ENCODE measurements at places on chromosomes 5 and 9.

DNA sequence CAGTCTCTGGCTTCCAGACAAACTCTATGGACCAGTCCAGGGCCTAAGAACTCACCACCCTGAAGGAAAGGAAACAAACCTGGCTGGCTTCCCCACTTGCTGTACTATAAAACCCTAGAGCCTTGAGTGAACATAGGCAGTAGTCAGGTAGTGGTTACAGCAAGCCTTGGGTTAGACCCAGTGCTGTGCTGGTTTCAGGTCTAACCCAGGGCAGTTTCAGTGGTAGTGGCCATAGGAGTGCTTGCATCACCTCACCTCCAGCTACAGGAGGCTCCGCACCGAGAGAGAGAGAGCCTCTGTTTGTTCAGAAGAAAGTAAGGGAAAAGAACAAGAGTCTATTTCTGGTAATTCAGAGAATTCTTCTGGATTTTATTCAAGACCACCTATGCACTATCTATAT, 714.1 kb upstream of the CDH10 start:
- DNase-seq, result no peak

DNA sequence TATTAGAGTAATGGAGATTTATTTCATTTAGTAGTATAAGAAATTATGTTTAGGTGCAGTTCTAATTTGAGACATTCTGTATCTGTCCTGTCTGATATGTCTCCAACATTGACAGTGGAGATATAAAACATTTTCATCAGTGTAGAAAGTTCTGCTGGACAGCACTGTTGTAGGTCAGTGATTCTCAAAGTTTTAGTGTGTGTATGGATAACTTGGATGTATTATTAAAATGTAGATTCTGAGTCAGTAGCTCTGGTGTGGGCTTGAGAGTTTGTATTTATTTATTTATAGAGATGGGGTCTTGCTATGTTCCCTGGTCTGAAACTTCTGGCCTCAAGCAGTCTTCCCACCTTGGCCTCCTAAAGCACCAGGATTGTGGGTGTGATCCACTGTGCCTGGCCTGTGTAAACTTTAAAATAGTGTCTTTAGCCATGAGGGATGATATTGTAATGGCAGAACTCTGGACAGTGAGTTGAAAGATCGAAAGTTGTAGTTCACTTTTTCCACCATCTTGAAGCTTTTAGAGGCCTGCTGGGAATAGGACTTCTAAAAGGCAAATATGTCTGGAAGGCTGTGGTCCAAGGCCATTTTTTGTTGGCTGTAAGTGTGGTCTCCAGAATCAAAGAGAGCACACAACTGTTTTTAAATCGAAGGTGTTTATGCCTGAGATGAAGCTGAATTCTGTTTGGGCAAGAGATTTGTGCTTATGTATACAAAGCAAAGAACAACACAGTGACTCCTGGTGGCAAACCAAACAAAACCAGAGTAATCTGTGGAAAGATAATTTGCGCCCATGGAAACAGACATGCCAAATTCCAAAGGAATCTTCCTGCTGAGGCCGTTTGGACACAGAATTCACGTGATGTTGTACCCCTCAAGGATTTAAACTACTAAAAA, 12.4 kb downstream of the UBAP1 start:
- DNase-seq, result no peak

- DNase-seq, result no peak
Observed at GRCh38 chr5:126912616-126913200, 117.7 kb downstream of the MARCHF3 start.

DNA sequence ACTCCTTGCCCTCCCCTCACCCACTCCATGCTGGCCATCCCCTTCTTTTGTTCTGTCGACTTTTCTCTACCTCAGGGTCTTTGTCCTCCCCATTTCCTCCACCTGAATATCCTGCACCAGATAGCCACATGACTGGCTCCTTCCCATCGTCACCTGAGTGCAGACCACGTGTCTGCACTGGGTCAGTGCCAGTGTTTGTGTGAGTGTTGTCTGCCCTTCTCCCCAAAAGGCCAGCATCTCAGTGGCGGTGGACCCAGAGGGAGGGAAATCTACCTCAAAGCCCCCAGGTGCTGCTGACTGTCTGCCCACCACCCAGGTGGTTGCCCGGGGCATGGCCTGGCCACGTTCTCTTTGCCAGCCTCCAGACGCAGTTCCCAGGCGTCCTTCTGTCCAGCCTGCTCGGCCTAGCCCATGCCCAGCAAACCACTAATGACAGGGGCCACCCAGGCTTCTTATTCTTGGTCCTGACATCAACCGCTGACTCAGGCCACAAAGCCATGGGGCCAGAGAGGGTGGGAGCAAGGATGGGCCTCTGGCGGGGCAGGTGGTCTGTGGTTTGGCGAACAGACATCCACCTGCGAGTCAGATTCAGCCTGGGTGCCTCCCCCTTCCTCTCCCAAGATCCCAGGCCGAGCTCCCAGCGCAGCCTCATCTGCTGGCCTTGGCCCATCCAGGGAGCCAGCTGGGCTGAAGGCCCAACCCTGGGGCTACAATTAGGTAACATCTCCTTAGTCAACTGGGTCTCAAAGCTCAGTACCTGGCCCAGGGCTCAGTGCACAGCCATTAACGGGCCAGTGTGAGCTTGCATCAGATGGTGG, 5.5 kb upstream of the NINJ1 start:
- no peak for DNase-seq

GRCh38 chr5:135011355-135012032, 22.5 kb downstream of the PITX1 start:
- DNase-seq, result no peak

- DNase-seq, result no peak
Observed at GRCh38 chr5:6736524-6737042, 23.4 kb downstream of the TENT4A start.

DNA sequence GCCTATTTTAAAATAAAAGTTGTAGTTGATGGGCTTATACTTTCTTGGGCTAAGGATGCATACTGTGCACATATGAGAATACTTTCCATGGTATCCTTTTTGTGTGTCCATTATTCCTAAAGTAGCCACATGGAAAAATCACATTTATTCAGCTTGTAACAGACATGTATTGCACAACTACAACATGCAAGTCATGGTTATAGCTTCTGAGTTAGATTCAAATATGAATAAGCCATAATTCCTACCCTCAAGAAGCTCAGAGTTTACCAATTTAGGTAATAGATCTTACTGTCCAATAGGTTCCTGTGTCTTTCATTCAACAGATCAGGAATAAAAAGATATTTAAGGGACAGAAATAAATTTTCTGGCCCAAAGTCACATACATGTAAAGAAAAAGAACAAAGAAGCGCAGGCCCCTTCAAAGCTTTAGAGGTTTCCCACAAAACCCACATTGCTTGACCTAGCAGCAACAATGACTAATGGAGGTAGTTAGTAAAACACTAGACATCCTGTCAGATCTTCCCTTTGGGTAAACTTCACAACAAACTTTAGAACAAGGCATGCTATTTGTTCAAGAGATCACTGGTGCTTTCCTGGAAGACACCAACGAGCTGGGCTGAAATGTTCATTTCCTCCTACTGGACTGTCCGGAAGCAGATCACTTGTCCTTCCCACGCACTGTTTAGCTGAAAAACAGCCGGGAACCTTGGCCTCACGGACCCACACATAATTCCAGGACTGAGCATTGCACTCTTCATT, 78.4 kb upstream of the ITGA1 start:
- DNase-seq, result no peak

DNA sequence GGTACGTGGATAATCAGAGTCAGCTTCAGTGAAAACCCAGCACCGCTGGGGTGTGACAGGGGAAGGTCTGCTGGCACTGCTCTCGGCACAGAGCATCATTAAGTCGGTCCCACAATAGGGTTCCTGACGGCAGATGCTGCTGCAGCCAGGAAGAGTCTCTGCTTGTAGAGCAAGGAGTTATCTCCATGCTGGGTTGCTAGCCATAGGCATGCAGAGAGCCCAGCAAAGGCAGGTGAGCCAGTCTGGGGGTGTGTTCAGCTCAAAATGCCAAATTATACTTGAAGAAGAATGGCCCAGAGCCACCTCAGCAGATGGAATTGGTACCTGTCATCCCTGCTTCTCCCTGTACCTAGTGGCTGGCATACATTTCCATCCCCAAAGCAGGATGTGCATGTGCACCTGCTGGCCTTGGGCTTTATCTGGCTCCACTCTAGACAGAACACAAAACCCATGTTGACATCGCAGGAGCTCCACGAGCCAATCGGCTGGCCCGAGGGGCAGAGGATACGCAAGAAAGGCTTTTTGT, 100.8 kb downstream of the WDR41 start:
- DNase-seq, result no peak

DNA sequence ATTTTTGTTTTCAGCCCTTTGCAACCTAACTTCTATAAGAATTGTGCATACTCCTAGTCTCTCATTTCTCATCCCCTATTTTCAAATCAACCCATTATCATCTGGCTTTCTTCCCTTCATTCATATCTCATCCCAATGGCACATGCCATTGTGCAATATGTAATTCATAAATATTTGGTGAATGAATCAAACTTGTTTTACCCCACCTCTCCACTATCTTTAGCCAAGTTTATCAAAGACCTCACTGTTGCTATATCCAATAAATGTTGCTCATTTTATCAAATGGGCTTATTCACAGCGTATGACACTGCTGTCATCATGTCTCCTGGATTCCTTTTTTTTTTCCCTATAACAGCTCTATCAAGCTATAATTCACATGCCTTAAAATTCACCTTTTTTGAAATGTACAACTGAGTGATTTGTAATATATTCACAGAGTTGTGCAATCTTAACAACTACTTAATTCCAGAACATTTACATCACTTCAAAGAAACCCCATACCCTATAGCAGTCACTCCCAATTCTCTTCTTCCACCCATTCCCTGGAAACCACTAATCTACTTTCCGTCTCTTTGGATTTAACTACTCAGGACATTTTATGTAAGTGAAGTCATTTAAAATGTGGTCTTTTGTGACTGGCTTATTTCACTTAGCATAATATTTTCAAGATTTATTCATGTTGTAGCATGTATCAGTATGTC, 214.4 kb upstream of the PAPPA start:
- no peak for DNase-seq

- DNase-seq, result no peak
Observed at GRCh38 chr5:143550986-143551630, 147.6 kb upstream of the NR3C1 start.

- DNase-seq, result no peak
Observed at GRCh38 chr5:14400085-14400484, 181.5 kb upstream of the OTULINL start.

DNA sequence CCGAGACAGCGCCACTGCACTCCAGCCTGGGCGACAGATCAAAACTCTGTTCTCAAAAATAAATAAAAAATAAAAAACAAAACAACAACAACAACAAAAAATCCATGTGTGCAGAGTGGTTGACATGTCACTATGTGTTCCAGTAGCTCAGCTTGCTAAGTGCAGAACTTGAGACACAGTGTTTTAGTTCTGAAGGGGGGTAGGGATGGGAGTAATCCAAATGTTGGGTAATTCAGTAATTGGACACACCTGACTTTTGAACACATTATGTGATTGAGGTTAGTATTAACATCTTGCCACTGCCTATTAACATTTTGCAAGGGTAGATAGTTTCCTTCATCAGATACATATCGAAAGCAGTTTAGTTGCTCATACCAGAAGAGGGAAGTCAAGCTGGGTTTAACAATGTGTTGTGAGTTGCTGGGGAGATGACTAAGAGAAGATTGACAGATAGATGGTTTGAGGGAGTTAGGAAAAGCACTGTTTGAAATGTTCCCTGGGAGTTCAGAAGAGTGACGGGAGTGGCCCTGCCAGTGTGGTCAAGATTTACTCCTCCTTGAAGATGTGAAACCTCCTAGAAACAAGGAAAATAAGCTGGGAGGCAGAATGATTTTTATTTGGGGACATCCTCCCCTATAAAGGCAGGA, 928 bp downstream of the HACD4 start:
- peak; percentile 10 for DNase-seq

- DNase-seq, result no peak
Observed at GRCh38 chr9:38422555-38423260, 1.5 kb downstream of the IGFBPL1 start.

GRCh38 chr5:154157483-154158378, 32.8 kb upstream of the GALNT10 start:
- no peak for DNase-seq

GRCh38 chr9:109828254-109828653, 48.3 kb downstream of the PALM2AKAP2 start:
- no peak for DNase-seq

GRCh38 chr5:132364319-132364718, 5.2 kb upstream of the SLC22A5 start:
- no peak for DNase-seq

- DNase-seq, result no peak
Observed at GRCh38 chr5:180665682-180666404, 16.4 kb upstream of the FLT4 start.

Measured in stimulated activated CD4-positive, alpha-beta T cell treated with anti-CD3 and anti-CD28 coated beads, Interleukin-2, amount 100 ng/mL, for 24 hours (primary cell).